ENCODE measurements at places on chromosomes 5 and 9.

- DNase-seq, result peak; percentile 97
Measured at GRCh38 chr5:43019614-43020398, 20.3 kb downstream of the ANXA2R start.

GRCh38 chr9:111831371-111832108, 36.8 kb upstream of the SHOC1 start:
- no peak for DNase-seq

- peak; percentile 21 for DNase-seq
Measured at GRCh38 chr5:150513375-150514309, 5.7 kb downstream of the NDST1 start.

DNA sequence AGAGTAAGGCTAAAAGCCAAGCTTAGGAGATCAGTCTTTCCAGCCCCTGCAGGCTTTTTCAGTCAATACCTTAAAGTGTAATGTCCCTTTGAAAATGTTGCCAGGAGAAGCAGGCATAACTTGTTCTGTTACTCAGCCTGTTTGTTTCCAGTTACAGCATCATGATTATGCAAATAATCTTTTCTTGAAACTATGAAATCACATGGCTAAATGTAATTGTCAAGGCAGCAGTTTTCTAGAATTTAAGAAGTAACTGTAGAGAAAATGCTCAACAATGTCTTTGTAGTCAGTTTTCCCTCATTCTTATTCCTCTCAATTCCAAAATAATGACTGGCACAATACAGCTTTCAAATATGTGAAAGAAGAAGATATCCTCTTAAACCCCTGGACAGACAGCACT, 1.9 kb upstream of the GPR107 start:
- no peak for DNase-seq

GRCh38 chr5:103800741-103801495, 238.3 kb upstream of the NUDT12 start:
- peak; percentile 81 for DNase-seq

- DNase-seq, result no peak
Measured at GRCh38 chr5:6096101-6096500, 282.2 kb downstream of the MED10 start.

GRCh38 chr9:30574355-30575151, 1809.9 kb upstream of the ACO1 start:
- DNase-seq, result no peak

- no peak for DNase-seq
Measured at GRCh38 chr5:72955143-72955767, 586 bp upstream of the FCHO2 start.

DNA sequence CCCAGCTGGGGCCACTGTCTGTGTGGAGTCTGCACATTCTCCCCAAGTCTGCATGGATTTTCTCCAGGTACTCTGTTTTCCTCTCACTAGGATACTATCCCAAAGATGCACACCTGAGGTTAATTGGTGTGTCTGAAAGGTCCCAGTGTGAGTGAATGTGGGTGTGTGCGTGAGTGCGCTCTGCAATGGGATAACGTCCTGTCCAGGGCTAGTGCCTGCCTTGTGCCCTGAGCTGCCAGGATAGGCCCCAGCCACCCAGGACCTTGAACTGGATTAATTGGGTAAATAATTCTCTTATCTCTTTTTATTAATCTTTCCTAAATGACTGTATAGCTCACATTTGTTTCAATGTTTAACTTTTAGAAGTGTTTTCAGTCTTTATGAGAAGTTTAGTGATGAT, 11.5 kb upstream of the PANK3 start:
- DNase-seq, result no peak

DNA sequence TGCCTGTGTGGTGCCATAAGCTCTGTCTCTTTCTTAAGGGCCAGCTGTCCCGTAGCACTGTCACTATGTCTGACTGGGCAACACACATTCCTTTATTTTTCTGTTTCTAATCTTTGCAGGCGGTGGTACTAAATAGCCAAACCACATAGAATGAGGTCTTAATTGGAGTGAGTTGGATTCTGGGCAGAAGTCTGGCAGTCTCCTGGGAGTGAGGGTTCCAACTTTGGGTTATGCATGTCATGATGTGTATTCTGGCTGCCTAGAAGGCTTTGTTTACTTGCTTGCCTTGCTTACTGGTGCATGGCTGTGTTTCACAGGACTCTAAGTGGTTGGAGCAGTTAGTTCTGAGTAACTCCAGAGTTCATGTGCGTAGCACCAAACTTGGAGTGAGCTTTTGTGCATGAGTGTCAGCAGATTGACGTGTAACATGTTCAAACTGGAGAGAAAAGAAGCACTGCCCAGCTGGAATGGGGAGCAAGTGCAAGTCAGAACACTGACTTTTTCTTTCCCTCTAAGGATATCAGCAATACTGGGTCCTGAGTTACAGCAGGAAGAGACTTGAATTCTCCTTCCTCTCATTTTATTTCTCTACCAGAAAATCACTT, 185.8 kb downstream of the PCSK1 start:
- no peak for DNase-seq

- DNase-seq, result no peak
Measured at GRCh38 chr5:161094411-161094810, 242.4 kb upstream of the ATP10B start.

GRCh38 chr9:8234316-8234715, 434.7 kb upstream of the DMAC1 start:
- DNase-seq, result no peak

GRCh38 chr5:176360894-176361436, 599 bp downstream of the KIAA1191 start:
- DNase-seq, result no peak

DNA sequence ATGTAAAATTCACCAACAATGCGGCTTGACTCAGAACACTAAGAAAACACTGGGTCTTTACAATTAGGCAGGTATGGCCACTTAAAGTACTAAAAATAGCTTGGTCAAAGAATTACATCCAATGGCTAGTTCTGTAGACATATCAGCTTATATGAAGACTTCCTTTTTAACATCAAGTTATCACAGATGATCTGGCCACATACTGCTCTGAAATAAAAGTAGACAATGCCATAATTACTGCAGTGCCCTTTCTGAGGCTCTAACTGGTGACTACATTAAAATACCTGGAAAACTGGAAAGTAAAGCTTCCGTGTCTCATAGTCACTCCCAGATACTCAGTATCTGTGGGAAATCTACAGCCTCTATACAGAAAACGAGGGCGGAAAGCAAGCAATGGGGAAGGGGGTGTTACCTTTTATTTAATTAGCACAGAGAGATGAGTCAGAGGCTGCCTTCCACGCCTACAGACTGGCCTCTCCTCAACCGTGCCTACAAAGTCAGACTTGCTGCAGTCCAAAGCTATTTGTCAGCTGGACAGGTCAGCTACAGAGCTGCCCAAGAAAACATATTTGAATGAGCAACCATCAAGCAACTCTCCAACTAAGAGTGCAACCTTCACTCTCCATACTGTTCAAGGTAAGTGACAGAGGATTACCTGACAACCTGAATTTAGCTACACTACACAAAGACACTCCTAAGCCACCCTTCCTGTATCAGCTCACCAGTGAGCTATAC, 8.7 kb downstream of the SERINC5 start:
- DNase-seq, result peak; percentile 96

GRCh38 chr9:85541876-85542275, 199.9 kb downstream of the AGTPBP1 start:
- no peak for DNase-seq

DNA sequence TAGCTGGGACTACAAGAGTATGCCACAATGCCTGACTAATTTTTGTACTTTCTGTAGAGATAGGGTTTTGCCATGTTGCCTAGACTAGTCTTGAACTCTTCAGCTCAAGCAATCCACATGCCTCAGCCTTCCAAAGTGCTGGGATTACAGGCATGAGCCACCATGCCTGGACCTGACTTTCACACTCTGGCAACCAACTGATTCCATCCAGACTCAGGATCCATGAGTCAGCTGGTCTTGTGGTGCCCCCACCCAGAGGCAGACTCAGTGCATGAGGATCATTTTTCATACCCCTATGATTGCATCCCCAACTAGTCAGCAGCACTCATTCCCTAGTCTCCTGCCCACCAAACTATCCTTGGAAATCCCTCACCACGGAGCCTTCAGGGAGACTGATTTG, 375.9 kb downstream of the ANXA1 start:
- DNase-seq, result no peak

GRCh38 chr9:92988215-92988768, 41.0 kb downstream of the FGD3 start:
- no peak for DNase-seq

DNA sequence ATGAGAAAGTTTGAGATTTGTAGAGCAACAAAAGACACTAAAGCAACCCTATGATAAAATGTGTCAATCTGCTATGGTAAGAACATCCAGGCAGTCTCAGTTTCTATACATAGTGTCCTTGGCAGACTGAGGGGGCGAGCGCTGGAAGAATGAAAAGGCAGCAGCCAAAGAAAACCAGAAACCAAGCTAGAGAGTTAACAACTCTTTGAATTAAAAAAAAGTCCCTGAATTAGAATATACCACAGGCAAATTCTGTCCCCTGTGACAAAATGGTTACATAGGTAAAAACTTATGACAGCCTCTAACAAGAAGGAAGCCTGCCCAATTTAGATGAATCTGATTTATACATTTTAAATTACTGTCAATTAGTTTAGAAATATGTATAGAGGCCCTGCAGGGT, 106.7 kb downstream of the OXCT1 start:
- no peak for DNase-seq

DNA sequence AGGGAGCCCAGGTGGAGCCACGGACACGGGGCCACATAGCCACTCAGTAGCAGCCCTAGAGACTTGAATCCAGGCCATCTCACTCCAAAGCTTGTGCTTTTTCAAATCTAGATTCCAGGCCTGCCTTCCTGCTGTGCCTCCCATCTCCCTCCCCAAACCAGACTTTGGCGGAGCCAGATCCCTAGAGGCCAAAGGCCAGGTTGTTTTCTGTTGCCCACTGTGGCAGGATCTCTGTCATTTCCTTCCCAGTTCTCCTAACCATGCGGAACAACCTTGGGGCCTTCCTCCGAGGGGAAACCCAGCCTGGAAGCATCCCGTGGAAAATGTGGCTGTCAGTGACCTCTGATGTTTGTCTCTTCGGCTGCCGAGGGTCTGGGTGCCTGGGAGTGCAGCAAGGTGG, 16.4 kb upstream of the RPS14 start:
- DNase-seq, result no peak

GRCh38 chr9:12539580-12539975, 153.6 kb upstream of the TYRP1 start:
- no peak for DNase-seq

DNA sequence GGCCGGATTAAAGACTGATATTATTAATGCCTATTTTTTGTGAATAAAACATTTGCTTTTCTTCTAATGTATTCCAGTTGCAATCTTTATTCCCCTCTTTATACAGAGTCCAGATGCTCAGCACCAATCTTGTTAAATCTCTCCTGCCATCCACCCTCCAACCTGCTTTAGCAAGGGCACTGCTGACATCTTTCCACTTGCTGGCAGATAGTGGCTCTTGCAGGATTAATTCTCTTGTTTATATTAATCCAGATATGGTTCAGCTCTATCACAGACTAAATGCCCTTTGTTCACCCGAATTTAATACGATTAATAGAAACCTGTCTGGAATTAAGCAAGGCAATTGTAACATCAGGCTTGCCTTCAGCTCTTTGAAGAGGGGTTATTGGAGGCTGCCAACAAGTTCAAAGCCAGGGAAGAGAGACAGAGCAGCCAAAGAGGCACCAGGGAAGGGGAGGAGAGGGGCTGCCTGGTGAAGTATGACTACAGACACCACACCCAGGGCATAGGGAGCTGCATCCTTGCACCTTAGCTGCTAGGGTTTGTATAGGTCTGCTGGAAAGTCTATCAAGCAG, 236.2 kb downstream of the SAXO1 start:
- DNase-seq, result no peak

GRCh38 chr5:66066826-66067225, 77.3 kb upstream of the SREK1 start:
- no peak for DNase-seq

- DNase-seq, result no peak
Measured at GRCh38 chr5:100731768-100732167, 171.3 kb downstream of the ST8SIA4 start.

- no peak for DNase-seq
Measured at GRCh38 chr9:93097511-93098201, 1.6 kb downstream of the CARD19 start.

Measured in NCI-H748 treated with DMSO at 0.1 percent for 48 hours (cell line).